ENCODE measurements at places on chromosomes 6 and 20.

DNA sequence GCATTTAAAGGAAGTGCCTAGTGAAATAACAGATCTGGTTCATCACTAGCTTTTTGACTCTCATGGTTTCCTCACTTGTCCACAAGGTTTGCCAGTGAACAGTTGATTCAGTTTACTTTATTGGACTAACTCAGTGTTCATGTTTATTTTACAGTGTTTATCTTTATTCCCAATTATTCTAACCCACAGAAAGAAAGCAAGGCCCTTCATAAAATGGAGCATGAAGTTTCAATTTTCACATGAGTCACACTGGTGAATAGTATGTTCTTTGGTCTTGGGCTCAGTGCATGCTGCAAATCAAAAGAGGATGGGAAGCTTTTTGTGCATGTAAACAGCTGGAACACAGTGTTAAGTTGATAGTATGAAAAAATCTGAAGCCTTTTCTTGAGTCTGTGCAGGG lies 217.6 kb upstream of the HDDC2 start:
- DNase-seq, result no peak

GRCh38 chr20:24146231-24146634 lies 157.7 kb upstream of the GGTLC1 start:
- no peak for DNase-seq

GRCh38 chr20:51363378-51363777 lies 179.1 kb downstream of the NFATC2 start:
- DNase-seq, result no peak

DNA sequence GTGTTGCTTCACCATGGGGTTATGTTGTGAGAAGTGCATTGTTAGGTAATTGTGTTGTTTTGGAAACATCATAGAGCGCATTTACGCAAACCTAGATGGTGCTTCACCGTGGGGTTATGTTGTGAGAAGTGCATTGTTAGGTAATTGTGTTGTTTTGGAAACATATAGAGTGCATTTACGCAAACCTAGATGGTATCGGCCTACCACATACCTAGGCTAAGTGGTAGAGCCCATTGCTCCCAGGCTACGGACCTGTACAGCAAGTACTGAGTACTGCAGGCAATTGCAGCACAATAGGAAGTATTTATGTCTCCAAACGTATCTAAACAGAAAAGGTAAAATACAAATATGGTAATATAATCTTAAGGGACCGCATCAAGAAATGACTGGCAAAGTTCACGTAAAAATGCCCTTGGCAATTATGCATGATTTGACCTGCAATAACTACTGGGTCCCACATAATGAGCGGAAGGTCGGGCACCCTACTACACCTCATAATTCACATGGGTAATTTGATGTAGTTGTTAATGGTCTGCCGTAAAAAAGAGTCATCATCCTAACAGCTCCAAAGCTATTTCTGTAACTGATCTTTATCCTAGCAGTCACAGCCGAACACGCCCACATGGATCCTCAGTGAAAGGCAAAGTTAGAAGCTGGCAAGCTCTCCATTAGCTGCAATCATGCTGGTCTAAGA lies 76.0 kb downstream of the RSPH3 start:
- no peak for DNase-seq

Measured in NCI-H2081 treated with DMSO at 0.1 percent for 48 hours (cell line).